ENCODE measurements at places on chromosomes 2 and 18.
A peak's percentile ranks its signal among the peaks of the same experiment; 100 is the strongest.

DNA sequence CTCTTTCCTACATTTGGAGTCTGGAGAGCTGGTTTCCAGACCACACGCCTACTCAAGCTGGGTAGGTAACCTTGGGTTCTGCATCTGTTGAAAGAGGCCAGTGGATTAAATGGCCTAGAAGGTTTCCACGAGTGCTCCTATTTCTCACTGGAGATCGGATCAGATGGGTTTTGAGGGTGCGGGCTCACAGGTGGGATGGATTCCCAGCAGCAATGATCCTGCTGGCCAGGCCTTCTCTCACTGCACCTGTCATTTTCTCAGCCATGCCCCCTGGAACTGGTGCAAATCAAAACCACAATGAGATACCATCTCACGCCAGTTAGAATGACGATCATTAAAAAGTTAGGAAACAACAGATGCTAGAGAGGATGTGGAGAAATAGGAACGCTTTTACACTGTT is 747.5 kb upstream of the RAB6C start:
- no peak for DNase-seq

DNA sequence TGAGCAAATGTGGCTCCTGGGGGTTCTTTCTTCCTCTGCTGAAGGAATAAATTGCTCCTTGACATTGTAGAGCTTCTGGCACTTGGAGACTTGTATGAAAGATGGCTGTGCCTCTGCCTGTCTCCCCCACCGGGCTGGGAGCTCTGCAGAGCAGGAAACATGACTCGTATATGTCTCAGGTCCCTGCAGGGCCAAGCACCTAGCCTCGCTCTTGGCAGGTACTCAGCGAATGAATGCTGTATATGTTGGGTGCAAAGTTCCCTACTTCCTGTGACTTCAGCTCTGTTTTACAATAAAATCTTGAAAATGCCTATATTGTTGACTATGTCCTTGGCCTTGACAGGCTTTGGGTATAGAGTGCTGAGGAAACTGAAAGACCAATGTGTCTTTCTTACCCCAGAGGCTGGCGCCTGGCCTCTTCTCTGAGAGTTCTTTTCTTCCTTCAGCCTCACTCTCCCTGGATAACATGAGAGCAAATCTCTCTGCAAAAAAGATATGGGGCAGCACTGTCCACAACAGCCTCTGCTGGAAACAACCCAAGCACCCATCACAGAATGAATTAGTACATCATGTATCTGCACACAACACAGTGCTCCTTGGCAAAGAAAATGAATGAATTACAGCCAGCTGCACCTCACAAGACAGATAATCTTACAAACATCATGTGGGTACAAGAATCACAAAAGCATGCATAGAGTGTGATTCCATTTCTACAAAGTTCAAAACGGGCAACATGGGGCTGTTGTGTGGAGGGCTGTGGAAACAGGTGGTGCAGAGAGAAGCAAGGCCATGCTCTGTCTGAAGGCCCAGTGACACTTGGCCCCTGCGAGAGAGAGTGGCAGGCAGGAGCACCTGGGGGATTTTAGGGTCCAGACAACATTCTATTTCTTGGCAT is 6.6 kb downstream of the IL1RN start:
- no peak for DNase-seq

DNA sequence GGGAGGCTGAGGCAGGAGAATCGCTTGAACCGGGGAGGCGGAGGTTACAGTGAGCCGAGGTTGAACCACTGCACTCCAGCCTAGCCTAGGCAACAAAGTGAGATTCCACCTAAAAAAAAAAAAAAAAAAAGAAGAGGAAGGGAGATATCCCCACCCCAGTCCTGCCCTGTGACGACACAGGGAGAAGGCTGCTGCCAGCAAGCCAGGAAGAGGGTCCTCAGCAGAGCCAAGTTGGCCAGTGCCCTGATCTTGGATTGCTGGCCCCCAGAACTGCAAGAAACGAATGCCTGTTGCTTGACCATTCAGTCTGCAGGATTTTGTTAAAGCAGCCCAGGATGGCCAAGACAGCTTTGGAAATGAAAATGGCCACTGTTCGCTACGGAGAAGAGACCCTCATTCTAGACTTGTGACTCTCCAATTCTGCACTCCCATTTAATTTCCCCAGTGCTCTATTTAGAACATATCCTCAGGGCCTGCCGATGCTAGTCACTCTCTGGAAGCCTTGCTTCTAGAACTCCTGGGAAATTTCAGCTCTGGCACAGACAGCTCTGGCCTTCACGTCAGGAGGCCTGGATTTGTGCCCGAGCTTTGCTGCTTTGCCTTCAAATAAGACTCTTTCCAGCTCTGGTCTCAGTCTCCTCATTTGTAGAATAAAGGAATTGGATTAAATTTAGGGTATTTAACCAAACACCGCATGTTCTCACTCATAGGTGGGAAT is 15.7 kb upstream of the AMMECR1L start:
- DNase-seq, result no peak

GRCh38 chr18:3015204-3015592 is 2.3 kb upstream of the LPIN2 start:
- peak; percentile 82 for DNase-seq

DNA sequence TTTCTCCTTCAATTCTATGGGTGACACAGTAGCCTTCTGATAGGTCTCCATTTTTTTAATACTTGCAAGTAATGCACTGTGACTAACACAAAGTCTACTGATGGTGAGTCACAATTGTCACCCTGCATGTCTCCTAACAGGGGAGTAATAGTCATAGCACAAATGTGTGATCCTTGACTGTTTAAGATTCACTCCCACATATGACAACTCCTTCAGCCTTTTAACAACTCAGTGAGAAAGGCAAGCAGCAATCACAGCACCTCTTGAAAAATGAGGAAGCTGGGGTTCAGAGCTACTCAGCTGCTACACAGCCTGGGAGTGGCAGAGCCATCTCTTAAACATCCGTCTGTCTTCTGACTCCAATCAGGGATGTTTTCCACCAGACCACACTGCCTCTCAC is 63.8 kb downstream of the EHD3 start:
- DNase-seq, result no peak

- DNase-seq, result no peak
Observed at GRCh38 chr18:59323931-59324622, 5.6 kb upstream of the CPLX4 start.

- DNase-seq, result peak; percentile 38
Observed at GRCh38 chr2:118169359-118170005, 81.2 kb downstream of the INSIG2 start.

DNA sequence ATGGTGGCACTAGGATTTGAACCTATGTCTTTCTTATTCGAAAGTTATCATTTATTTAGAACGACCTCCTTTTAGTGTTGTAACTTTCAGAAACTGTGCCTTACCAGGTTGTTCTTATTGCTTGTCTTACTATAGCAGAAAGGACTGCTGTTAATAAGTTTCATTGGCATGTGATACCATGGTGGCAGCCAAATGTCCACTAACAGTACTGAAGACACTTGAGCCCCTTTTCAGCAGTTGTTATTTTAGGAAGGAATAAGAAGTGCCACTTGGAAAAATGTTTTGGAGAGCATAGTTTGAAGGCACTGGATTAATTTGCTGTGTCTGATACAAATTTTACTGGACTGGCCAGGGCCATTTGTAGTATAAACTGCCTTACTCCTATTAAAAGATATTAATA is 37.7 kb downstream of the CEP192 start:
- no peak for DNase-seq

DNA sequence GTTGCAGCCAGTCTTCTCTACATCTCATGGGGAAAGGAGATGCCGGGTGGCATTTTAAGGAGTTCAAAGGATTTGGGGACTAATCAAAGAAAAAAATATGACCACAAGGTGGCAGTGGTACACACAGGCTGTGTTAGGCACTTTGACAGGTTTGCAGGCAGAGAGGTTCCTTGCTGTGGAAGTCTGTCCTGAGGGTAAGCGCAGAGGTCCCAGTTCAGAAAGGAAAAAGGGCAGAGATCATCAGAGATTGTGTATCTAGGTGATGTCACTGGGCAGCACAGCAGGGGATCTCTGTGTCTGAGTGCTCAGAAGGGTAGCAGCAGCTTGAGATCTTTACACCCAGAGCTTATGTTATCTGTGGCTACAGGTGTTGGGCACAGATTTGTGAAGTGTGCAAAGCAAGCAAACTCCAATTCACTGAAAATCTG is 231.4 kb downstream of the LRRTM1 start:
- peak; percentile 61 for DNase-seq

DNA sequence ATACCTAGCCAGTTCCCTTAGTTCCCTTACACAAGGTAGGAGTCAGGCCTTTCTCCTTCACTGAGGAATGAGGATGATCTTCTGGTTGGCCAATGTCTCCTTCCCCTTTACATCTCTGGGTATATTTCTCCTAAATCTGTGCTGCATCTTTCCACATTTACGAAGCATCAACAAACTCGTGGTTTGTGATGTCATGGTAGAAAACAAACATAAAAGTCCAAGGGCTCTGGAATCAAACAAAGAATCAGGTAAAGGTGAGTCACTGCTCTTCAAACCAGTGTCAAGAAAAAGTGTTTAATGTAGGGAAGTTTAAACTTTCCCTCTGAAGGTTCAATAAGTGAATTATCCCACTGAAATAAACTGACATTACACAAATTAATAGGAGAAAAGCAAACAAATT is 122.9 kb downstream of the METTL8 start:
- DNase-seq, result no peak

DNA sequence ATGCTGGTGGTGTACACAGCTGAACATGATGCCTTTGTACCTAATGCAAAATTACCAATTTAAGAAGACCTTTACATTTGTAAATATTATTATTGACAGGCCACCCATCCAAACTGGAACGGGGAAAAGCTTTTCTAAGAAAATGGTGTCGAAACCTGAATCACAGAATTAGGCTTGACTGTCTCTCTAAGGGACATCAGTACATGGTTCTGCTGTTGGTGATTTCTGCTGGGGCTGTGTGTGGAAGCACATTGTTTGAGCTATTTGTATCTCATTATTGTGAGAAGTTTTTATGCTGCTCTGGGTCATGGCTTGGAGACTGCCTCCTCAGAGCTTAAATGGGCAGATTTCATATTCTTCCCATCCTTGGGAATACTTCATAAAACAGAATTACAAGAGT is 420.9 kb upstream of the POU3F3 start:
- DNase-seq, result no peak

DNA sequence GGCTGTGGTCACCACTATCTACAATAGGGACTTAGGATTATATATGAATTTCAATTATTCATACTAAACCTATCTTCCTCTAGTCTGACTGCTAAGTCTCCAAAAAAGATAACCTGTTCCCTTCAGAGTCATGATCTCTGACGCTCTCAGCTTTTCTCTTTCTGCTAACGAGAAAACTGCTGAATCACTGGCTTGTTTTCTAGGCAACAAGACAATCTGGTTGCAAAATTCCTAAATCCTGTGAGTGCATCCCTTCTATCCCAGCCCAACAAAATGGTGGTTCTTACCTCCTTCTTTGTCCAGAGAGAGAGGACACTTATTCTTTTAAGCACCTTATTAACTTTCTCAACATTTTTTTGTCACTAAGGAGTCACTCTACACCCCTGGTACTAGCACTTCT is 312.3 kb upstream of the PKDCC start:
- DNase-seq, result no peak

DNA sequence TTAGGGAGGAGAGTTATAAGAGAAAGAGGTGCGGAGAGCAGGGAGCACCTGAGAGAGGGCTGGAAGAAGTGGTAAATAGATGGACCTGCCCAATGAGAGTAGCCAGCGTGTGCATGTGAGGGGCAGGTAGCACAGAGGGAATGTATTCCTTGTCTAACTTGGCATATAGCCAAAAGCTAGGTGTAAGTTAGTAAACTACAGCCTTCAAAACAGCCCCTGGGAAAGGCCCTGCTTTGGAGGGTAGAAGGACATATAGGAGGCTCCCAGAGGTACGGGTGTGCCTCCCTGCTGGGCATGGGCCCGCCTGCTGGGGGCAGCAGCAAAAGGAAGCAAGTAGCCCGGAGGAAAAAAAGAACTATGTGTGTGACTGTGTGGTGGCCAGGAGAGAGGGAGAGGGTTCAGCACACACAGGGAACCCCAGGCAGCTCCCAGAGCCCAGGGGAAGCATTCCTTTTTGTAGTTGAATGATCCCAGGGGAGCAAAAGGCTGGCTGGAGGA is 48.0 kb downstream of the TCF7L1 start:
- no peak for DNase-seq

DNA sequence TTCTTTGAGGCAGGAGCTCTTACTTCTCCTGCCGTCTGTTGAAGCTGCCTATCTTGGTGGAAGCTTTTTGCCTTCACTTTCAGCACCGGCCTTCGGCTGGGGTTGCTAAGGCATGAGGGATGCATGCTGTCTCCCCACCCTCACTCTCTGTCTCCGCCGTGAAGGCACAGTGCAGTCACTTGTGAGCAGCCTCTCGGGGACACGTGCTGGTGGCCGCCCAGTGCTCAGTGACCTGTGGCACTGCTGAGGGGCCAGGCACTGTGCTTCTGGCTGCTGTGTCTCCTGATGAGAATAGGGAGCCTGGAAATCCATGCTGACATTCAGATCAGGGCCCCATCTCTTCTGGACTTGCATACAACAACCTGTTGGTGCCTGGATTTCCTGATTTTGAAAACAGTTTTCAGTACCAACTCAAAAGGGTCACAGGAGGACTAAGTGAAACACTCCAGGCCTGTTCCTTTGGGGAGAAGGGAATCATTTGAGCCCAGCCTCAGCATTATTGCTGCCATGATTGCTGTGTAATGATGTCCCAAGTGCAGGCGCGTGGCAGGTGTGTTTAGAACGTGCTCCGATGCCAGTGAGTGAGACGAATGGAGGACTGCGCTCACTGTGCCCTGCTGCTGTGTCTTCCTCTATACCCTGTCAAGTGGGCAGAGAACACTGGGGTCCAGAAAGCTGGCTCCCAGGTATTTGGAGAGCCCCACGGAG is 218.1 kb downstream of the SEPTIN10 start:
- no peak for DNase-seq

DNA sequence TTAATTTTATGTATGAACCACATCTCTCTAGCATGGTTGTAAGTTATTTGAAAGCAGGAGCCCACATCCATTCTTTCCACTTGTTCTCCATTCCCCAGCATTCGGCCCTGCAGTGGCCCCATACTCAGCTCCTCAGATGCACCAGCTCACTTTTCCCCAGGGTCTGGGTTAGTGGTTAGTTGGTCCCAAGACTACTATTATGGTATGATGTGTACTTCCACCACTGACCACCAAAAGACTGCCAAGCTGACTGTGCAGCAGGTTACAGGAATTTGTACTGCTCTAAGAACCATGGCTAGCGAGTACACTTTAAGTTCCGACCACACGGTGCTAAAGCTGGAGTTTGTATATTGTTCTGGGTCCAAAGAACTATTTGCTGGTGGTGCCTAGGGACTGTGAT is 413.6 kb upstream of the TCF4 start:
- peak; percentile 9 for DNase-seq

- no peak for DNase-seq
Observed at GRCh38 chr18:10482985-10483949, 28.8 kb downstream of the APCDD1 start.
